ENCODE measurements at places on chromosomes 5 and 9.

DNA sequence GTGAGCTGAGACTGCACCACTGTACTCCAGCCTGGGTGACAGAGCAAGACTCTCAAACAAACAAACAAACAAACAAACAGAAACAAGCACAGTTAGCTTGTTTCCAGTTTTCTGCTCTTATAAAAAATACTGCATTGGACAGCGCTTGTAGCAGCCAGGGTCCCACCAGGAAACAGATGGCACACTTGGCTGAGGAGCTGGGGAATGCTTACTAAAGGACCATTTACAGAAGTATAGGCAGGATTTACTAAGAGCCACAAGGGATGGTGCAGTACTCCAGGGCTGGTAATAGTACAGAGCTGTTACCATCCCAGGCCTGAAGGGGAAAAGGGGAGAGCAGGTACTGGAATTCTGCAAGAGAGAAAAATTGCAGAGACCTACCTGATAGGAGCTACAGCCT is 5.2 kb upstream of the ANKS6 start:
- no peak for DNase-seq

DNA sequence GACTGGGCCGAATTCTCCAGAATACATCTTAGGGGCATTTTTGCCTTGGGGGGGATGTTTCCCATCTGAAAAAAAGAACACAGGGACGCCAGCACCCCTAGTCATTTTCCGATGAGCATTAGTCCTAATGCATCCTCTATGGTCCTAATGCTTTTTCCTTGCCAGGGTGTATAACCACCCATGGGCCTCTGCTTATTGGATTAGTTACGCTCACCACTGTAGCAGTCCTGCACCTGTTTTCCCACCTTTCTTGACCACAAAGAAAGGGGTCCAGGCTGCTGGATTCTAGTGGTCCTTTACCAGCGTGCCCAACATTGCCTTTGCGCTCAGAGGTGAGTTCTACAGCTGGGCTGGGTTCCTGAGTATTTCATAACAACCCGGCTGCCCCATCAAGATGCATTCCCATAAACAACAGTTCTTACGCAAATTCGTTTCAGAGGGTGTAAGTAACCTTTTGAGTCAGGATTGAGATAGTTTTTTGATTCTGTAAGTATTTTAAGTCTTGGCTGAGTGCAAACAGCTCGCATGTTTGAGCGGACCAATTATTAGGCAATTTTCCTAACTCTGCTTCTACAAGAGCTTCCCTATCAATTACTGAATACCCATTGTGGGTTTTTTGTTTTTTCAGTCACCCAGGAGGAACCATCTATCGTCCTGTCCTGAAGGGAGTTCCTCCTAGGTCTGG is 135.1 kb downstream of the DROSHA start:
- DNase-seq, result no peak

DNA sequence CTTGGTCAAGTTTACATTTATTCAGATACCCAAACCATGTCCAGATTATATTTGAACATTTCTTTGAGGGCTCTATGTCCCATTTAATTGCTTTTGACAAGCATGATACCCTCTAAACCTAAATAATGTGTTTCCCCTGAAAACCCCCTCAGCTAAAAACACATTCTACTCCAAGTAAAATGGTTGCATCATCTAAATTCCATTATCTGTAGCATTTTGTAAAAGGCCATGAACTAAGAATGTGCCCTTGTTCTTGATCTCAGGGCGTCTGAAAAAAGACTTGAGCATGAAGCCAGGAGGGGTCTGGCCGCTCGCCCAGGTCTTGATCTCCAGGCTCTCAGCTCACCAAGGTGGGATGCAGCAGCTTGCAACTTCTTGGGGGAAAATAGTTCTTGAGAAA is 53.5 kb upstream of the ERCC6L2 start:
- no peak for DNase-seq

- peak; percentile 28 for DNase-seq
These were observed 1.9 kb downstream of the FNBP1 start for GRCh38 chr9:130040984-130041647.

GRCh38 chr5:127865273-127865672 is 162.1 kb downstream of the CCDC192 start:
- DNase-seq, result no peak

DNA sequence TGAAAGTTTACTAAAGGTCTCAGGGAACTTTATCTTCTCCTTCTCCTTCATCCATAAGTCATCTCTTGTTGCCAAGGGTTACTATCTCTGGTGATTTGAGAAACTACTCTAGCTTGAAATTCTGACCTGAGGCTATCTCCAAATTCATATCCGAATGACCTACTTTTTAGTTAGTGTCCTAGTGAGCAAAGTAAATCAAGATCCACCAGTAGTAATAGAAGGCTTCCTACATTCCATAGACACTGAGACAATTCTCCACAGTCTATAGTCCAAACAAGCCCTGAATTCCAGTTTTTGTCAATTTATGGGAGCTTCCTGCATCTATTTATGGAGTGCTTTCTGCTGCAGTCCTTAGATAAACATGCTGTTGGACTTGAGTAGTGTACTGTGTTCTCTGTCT is 5.0 kb downstream of the IL7R start:
- peak; percentile 33 for DNase-seq

GRCh38 chr5:52818360-52818759 is 30.6 kb downstream of the ITGA1 start:
- no peak for DNase-seq

DNA sequence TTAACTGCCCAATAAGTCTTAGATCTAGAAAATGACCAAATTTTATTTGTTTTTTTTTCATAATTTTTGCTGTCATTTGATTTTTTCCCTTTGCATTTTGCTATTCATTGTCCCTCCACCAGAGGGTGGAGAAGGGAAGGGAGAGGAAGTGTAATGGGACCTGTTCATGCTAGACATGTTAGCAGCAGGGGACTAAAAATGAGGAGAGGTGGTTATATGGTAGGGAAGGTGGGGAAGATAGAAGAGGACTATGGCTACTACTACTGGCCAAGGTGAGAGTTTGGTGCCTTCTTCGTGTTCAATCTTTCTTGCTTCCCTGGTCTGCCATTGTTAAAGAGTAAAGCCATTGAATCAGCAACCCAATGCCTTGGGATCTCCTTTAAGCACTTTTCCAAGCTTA is 6.4 kb downstream of the GRIA1 start:
- DNase-seq, result peak; percentile 9

DNA sequence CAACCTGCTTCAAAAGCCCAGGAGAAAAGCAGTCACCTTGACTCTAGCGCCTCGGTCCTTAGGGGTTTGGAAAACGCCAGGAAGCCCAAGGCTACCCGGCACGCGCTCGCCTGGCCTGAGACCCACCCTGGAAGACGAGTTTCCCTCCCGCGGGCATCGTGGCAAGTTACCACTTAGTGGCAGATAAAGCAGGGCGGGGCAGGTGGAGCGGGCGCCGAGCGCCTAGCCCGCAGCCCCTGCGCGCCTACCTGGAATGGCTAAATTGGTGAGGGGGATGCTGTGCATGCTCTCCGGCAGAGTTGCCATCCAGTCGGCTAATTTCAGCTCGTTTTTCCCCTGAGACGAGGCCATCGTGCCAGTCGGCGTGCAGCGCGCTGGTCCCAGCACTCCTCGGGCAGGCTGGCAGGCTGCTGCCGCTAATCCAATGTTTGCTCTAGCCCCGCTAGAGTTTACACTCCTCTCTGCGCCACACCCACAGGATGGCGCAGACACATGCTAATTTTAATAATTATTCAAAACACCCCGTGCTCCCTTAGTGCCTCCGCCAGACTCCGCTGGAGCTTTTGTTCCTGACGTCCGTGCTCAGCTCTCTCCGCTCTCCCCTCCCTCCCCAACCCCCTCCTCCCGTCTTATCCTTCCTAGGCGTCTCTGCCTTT is at the start of gene PLCXD3:
Gene PLCXD3 (minus strand): TSS at position 426 of the 656 bp plus-strand sequence. CDS start 75 bp downstream, at position 351.
- DNase-seq, result no peak

DNA sequence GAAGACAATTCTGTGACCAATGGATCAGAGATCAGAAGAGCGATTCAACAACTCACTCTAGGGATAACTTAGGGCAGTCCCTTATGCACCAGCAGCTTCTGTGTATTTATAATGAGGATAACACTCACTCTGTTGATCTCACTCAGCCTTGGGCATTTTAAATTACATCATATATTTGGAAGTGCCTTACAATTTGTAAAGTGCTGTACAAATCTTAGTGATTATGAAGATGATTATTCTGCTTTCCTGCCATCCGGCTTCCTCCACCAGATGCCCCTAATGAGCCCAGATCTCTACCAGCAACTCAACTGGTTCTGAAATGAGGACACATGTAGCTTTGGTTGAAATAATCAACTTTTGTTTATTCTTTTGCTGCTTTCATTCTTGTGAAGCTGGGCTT is 105.3 kb downstream of the PCSK1 start:
- DNase-seq, result no peak

GRCh38 chr9:27413511-27414219 is 110.4 kb upstream of the IFNK start:
- DNase-seq, result no peak

DNA sequence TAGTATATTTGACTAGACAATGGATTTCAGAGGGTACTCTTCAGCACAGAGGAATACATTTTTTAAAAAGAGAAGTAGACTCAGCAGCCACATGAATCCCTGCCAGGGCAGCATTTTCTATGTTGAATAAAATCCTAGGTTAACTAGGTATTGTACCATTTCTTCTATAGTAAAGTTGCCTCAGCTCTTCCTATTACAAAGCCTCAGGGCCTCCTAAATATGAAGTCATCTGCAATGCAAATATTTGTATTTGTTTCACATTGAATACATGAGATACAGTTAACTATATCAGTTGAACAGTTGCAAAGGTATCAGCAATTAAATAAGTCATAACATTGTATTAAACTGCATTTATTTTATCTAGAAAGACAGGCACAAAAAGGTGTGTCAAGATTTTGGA is 59.5 kb downstream of the NUDT12 start:
- DNase-seq, result no peak

DNA sequence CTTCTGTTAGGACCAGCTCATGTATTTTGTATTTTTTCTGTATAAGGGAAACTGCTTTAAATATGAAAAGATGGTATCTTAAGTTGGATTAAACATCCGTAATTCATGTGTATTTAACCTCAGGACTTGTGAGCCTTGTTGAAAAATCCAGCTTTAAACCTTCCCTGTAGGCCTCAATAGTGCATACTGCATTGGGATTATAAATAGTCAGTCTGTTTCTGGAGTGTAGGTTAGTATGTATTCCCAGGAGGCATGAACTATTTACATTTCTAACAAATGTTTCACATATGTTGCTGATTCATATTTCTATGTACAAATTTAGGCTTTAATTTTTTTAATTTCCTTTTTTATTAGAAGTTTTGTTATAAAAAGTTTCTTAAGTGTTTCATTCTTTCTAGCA is 137.9 kb upstream of the GRHPR start:
- DNase-seq, result no peak

- DNase-seq, result no peak
These were observed 46.7 kb upstream of the MACIR start for GRCh38 chr5:103211576-103212561.

GRCh38 chr9:113919871-113920270 is 43.8 kb downstream of the ZNF618 start:
- DNase-seq, result no peak

DNA sequence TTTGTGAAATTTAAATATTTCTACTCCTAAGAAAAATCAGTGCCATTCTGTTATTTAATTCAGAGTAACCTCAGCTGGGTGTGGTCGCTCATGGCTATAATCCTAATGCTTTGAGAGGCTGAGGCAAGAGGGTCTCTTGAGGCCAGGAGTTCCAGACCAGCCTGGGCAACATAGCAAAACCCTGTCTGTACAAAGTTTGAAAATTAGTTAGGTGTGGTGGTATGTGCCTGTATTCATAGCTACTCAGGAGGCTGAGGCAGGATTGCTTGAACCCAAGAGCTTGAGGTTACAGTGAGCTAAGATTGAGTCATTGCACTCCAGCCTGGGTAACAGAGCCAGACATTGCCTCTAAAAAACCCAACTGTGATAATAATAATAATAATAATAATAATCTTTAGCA is 44.8 kb upstream of the CNTLN start:
- DNase-seq, result no peak

GRCh38 chr9:26723486-26723885 is 169.1 kb downstream of the CAAP1 start:
- DNase-seq, result no peak

DNA sequence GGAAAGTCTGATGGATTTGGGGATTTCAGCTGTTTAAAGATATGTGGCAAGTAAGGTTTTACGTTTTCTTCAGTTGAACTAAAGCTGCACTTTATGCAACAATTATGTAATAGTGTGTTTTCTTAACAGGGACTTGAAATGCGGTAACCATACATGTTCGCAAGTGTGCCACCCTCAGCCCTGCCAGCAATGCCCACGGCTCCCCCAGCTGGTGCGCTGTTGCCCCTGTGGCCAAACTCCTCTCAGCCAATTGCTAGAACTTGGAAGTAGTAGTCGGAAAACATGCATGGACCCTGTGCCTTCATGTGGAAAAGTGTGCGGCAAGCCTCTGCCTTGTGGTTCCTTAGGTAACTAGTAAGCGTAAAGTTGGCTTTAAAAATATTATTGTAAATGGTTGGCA is 28.5 kb downstream of the NFX1 start:
- DNase-seq, result no peak

DNA sequence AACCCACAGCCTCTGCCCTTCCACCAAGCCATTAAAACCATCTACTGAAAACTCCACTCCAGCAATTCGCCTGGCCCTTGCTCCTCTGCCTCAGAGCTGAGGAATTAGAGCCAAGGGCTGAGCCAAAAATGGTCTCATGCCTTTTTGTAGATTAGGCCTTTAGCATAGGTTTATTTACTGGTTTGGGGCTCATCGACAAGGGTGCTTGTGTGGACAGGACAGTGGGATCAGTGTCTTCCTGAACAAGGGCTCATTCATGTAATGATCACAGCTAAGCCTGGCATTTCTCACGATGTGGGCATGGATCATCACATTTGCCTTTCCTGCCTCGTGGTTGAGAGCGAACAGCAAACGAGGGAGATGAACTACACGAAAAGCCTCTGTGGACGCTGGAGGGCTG is 59.2 kb upstream of the PHF24 start:
- DNase-seq, result no peak

DNA sequence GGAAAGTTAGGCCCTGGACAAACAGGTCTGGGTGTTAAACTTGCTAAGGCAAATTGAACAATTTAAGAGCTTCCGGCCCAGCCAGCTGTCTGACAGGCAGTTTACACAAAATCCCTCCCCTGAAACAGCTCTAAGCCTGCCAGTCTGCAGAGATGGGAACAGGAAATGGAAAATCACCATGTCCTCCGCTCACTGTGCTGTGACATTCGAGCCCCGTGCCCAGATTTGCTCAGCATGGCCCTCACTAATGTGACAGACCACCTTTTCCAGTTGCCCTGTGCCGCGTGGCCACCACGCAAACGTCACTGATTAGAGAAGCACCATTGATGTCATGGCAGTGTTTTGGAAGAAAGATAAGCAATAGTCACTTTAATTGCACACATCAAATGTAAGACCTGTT is 41.0 kb downstream of the CCNJL start:
- no peak for DNase-seq

DNA sequence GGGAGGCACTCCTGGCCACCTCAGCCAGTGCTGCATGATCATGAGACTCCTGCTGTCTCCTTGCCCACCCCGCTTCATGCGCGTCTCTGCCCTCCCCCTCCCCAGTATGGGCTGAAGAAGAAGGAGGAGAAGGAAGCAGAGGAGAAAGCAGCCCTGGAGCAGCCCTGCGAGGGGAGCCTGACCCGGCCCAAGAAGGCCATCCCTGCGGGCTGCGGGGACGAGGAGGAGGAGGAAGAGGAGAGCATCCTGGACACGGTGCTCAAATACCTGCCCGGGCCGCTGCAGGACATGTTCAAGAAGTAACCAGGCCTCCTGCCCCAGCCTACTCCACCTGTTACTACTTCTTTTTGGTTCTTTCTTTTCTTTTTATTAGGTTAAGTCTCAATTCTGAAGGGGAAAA is 8.4 kb downstream of the CPLX2 start:
- DNase-seq, result no peak

- no peak for DNase-seq
These were observed 38.7 kb upstream of the SEMA4D start for GRCh38 chr9:89536600-89536999.

All from Caki2 (cell line).